ENCODE measurements at places on chromosomes 7 and 10.

- DNase-seq: peak; percentile 7
Measured at GRCh38 chr7:131931370-131931769, 374.9 kb upstream of the PODXL start.

DNA sequence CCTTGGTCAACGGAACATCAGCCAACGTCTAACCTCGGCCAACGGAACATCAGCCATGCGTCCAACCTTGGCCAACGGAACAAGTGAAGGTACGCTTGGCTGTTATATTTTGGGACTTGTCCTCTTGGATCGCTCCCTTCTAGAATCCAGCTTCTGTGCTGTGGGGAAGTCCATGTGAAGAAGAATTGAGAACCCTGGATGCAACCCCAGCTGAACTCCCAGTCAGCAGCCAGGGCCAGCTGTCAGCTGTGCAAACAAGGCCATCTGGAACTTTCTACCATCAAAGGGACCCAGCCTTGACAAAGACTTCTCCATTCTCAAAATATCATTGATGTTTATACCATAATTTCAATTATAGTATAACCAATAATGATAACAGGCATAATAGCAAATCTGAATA lies 43.3 kb upstream of the ITGA8 start:
- no peak for DNase-seq

DNA sequence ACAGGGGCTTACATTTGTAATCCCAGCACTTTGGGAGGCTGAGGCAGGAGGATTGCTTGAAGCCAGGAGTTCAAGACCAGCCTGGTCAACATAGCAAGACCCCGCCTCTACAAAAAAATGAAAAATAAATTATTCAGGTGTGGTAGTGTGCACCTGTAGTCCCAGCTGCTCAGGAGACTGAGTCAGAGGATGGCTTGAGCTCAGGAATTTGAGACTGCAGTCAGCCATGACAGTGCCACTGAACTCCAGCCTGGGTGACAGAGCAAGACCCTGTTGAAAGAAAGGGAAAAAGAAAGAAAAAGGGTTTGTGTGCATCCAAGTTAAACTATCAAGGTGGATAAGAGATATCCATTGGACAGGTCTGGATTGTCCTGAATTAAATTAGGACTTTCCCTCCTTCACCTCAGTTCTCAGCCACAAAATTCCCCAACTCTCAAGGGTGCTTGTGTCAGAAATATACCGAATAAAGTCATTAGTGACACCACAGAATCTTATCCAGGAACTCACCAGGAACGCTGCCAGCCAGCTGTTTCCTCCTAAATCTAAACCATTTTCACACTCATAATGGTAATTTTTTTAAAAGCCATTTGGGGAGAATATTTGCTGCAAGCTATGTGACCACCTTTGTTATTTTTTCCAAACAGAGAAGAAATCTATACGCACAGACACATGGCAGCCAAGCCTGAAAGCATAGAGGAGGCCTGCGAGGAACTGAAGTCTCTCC lies 12.0 kb downstream of the AFAP1L2 start:
- no peak for DNase-seq

GRCh38 chr10:6161921-6162320 lies 40.8 kb upstream of the PFKFB3 start:
- DNase-seq: no peak

DNA sequence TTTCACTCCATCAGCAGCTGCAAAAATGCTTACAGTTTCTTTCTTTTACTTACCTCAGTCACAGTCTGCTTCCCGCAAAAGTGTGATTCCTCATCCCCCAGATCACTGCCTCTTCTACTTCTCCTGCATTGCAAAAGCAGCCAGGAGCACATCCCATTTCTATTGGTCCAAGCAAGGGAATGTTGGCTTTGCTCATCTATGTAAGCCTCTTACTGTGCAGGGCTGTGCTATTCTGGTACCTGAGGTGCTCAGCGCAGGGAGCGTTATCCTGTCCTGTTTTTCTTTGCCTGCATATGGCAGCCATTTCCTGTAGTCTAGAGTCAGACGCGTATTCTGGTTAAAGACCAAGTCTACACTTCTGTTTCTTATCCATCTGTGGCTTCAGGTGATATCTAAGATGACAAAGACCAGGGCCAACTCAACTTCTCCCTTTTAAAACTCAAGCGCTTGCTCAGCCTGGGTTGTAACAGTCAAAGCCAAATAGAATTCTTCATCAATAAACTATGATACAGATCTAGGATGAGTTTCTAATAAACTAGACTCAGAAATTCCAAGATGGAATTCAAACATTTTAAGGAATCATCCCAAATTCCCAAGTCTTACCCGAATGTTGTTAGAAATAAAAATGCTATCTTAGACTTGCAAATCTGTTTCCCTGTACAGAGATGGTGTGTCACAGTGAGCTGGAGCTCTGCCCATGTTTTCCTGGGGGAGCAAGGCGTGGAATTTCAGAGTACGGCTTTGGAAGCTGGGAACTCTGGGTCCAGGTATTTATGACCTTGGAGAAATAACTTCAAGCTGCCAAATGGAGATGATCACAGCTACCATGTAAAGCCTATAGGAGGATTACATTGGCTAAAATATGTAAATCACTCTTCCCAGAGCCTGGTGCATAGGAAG lies 6.1 kb upstream of the RBM17 start:
- peak; percentile 18 for DNase-seq

GRCh38 chr7:106766551-106766950 lies 98.5 kb upstream of the PIK3CG start:
- DNase-seq: peak; percentile 59

GRCh38 chr10:3906511-3907111 lies 121.6 kb upstream of the KLF6 start:
- DNase-seq: peak; percentile 62

DNA sequence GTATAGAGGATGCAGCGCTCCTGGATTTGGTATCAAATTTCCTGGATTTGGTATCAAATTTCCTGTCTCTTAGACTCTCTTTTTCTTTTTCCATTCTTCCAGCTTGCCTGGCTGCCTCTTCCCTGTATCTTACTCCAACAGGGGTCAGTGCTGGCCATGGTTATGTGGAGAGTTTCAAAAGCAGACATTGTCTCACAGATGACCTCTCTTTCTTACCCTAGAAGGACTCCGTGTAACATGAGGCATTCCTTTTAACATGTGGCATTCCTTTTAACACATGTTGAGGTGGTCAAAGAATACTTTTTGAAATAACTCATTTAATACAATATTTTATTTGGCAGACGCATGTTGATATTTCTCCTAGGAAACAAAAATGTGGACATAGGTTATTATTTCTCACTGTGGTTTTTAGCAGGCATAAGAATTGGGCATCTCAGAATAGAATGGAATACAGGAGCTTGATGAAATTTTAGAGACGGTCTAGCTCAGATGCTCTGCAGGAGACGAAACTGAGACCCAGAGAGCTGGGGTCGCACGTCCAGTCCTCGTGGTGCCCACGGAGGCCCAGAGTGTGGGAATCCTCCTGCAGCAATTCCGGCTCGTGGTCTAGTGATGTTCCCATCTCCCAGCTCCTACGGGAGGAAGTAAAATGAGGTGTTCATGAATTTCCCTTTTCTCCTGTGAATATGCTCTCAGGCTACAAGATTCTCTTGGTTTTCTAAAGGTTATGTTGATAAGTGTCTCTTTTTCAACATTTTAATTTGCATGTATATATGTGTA lies 59.6 kb upstream of the PITRM1 start:
- peak; percentile 74 for DNase-seq

Measured in fibroblast of skin of right quadriceps (primary cell).